AG10803 (cell line): ENCODE measurements at places on chromosomes 13 and 19.

DNA sequence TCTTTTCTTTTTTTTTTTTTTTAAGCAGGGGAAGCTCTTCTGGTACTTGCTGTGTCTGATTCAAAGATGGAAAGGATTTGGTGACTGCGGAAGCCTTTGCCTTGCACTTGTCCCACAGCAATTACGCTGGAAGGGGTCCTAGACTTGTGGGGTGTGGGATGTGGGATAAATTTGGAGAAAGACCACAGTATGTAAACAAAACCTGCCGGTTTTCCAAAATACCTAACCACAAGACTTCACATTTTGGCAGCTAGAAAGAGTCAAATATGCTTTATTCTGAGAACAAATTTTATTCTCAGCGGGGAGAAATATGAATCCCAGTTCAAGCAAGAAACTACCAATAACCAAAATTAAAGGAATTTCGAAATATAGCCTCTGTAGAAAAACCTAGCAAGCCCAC, 176.5 kb downstream of the SPRY2 start:
- DNase-seq, result peak; percentile 41

- no peak for DNase-seq
Observed at GRCh38 chr19:16355293-16356043, 30.8 kb downstream of the KLF2 start.

- no peak for DNase-seq
Observed at GRCh38 chr13:28817204-28817603, 2.9 kb upstream of the MTUS2 start.

DNA sequence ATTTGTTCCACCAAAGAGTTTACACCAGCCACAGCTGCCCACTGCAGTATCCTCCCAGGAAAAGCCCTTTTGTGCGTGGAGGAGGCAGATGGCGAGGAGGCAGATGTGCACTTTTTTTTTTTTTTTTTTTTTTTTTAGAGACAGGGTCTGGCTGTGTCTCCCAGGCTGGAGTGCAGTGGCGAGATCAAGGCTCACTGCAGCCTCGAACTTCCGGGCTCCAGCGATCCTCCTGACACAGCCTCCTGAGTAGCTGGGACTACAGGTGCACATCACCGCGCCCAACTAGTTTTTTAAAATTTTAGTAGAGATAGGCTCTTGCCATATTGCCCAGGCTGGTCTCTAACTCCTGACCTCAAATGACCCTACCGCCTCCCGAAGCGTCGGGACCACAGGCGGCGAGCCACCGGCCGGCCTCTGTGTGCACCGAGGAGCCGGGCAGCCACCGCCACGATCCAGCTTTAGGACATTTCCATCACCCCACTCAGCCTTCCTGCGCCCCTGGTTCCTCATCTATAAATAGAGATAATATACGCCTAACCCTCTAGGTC, 563 bp upstream of the PDCD5 start:
- DNase-seq, result no peak

GRCh38 chr19:11921852-11922495, 2.9 kb upstream of the ZNF700 start:
- DNase-seq, result no peak

GRCh38 chr19:30645946-30646577, 273.9 kb downstream of the ZNF536 start:
- no peak for DNase-seq

DNA sequence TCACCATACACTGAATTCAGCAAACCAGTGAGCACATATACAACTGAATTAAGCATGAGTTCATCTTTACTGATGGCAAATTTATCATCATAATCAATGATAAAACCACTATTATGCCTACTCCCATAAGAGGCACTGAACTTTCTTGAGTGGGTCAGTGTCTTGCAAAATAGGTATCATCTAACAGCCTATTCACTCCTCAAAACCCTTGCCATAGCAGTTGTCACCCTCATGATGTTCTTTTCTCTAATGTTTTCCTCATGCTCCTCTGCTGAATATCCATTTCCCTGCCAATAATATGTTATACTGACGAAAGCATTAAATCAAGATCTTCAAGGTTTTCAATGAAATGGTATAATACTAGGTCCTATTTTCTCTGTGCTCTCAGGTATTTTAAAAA, 5.6 kb downstream of the ARGLU1 start:
- DNase-seq, result no peak

DNA sequence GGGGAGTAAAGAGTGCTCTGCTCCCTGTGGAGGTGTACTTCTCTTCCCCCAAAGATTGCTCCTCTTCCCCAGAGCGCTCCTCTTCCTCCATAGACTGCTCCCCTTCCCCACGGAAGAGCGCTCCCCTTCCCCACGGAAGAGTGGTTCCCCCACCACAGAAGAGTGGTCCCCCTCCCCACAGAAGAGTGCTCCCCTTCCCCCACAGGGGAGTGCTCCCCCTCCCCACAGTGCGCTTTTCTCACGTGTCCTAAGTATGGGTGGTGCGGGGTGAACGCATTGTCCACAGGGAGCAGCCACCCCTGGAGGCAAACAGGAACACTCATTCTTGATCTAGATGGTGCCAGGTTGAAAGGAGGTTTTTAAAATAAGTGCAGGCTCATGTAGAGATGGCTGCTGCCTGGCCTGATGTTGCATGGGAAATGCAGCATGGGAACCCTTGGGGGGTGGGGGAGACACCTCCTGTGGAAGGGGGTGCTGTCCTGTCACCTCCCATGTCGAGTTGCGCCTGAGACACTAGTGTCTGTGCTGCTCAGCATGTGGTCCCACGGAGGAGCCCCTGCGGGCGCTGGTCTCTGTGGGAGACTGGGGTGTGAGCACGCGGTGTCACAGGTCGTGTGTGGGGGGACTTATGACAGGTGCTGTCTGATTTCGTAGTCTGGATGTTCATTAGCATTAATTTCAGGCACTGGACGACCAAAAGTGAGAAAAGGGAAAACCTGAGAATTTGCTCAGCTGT, 52.2 kb downstream of the ATP11A start:
- DNase-seq, result no peak

DNA sequence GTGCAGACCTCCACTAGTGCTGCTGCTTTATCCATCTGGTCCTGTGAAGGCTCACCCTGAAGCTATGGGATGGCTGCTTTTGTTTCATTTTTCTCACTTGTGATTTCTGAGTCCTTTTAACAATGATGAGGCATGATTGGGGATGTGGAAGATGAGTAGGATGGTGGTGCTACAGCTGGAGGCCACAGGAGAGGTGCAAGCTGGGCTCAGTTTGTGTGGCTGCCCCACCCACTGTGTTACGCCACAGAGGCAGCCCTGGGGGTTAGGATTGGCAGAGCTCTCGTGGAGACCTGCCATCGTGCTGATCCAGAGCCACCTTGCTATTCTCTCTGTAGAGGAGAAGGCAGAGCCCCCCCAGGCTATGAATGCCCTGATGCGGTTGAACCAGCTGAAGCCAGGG, 19.6 kb upstream of the QTRT1 start:
- DNase-seq, result no peak
